ENCODE measurements at places on chromosomes 6 and 20. TPM values are rescaled to one million over a fixed set of nuclear protein-coding genes. Genes with fewer than 3 reads are reported as not detected.

PDE7B gene
- 0.92 TPM for total RNA-seq

CAP2 gene
- 10.6 TPM for total RNA-seq

QRSL1 gene
- total RNA-seq = 7.9 TPM

LGSN gene
- 2.7 TPM for total RNA-seq

DUSP15 gene
- 1.4 TPM for total RNA-seq

PPDPF gene
- total RNA-seq = 337 TPM

RIMS4 gene
- 1.8 TPM for total RNA-seq

SCGN gene
- total RNA-seq = 0.12 TPM

HEBP2 gene
- total RNA-seq = 18.8 TPM

Data from A549 treated with Mapracorat at 1 μM for 4 hours (cell line).